Effector CD4-positive, alpha-beta T cell (primary cell): ENCODE measurements at places on chromosomes 5 and 9.
A peak's percentile ranks its signal among the peaks of the same experiment; 100 is the strongest.

GRCh38 chr9:121376214-121376830 lies 6.3 kb upstream of the STOM start:
- DNase-seq = no peak

DNA sequence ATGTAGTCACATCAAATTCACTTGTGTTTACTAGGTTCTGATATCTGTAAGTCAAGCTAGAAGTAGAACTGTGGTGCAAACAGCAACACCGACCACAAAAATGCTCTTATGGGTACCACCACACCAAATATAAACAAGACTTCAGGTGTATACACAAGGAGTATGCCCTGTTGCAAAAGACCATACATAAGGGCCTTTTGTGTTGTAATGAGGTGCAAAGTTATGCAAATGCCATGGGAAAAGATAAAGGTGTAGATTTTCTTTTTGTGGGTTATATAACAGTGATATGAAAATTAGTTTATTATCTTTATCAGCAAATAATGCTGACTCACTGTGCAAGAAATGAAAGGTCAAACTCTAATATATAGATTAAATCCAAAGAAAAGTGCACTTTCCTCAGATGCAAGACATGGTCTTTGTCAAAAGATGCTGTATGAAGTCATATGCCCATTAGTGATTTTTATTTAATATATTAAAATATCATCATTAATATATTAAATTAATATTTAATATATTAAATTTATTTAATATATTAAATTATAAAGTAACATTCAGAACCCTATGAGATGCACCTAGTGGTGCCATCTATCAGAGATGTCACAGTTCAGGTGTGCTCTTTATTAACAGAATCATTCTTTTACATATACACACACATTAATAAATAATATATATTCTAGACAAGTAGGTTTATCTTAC lies 26.7 kb upstream of the ALDH1A1 start:
- DNase-seq = no peak

- no peak for DNase-seq
Measured at GRCh38 chr9:16726029-16726428, 144.4 kb downstream of the BNC2 start.

GRCh38 chr9:131439224-131439623 lies 45.3 kb downstream of the PRRC2B start:
- no peak for DNase-seq

GRCh38 chr9:5633243-5633642 lies 4.3 kb downstream of the RIC1 start:
- DNase-seq = no peak

GRCh38 chr5:96148376-96148775 lies 186.7 kb upstream of the ELL2 start:
- DNase-seq = no peak

GRCh38 chr9:124855944-124856765 lies 2.9 kb downstream of the WDR38 start:
- no peak for DNase-seq

DNA sequence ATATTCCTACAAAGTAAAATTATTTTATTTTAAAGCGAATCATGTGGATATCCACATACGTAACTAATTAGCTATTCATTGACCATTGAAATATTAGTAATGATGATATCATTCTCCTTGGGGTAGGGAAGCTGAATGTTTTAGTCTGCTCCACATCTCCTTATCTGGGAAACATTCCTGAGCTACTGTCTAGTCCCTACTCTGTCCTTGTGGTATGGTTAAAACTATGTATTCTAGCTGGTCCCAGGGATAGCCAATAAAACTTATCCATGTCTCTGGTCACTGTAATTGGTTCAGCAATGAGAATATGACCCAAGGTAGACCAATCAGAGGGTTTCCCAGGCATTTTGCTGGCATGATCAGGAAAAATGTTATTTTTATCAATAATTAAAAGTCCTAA lies 76.0 kb upstream of the DAP start:
- no peak for DNase-seq

DNA sequence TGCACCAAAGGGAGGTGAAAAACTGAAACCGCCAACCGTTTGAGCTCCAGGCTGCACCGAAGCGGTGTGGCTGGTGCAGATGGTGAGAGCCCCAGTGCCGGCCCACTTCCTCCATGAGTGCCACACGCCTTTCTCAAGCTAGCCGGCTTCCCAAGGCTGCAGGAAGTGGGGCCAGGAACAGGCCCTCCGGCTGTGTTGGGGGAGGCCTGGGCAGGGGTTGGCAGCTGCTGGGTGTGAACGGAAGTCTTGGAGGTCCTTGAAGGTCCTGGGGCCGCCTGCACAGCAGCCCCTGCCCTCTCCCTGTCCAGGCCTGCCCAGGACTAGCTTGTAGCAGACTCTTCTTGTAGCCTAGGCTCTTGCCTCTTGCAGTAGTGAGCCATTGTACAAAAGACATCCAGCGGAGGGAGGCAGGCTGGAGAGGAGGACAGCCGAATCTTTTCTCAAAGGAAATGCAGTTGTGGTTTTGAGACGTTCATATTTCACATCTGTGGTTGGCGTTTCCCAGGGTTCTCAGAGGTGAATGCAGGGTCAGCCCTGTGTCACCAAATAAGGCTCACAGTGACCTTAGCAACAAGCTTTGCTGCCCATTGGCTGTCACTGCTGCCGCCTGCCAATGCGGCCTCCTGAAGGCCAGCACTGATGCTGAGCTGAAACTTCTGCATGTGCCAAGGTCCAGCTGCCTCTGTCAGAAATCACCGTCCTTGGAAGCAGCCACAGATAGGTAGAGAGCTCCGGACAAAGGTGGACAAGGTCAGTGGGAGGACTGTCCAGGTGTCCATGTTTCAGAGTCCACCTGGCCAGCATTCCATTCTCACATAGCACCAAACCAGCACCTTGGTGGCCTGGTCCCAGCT lies 23.9 kb downstream of the IRF1 start:
- DNase-seq = peak; percentile 58

DNA sequence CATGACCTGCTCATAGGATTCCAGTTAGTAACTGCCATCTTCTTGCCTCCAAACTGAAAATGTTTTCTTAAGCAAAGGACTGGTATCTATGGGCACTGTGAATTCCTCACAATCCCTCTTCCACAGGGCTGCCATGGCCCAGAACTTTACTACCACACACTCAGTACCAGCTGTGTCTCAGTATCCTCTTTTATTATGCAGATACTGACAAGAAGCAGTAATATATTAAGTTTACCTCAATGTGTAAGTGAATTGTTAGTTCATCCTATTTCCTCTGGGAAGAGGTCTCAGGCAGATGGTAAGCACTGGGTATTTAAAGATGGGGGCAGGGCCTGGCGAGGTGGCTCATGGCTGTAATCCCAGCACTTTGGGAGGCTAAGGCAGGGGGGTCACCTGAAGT lies 320.8 kb upstream of the RFX3 start:
- no peak for DNase-seq

DNA sequence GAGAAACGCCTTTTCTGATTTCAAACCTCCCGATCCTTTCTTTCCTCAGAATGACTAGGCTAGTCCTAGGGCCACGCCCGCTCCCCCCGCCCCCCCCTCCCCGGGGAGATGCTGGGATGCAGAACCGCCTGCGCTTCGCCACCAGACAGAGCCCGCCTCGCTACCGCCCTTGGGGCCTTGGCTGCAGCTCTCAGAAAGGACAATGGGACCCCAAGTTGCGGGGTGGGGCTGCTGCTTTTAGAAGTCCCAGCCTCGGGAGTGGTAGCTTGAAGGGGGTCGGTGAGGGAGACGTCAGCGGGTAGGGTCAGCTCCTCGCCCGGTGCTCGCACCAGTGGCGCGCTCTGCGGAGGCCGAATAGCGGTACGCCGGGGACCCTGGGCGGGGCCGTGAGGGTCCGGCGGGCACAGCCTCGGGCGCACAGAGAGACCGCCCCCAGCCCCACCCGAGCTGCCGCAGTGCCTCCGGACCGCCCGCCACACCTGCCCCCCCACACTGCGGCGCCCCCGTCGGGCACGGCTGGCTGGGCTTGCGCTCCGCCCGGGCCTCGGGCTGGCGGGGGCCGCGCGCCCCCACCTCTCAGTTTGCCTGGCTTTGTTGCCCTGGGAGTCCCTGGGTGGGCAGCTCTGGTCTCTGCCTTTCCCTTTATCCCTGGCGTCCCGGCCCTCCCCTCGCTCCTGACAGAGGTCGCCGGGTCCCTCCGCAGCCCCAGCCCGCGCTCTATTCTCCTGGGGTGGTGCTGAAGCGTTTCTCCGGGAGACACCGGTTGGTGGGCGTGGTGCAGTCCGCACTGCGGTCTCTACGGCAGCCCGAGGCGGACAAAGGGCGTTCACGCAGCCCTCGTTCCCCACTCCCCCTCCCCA lies 1.2 kb downstream of the MAP1B start:
- no peak for DNase-seq
